ENCODE measurements at places on chromosomes 3 and 15.

DNA sequence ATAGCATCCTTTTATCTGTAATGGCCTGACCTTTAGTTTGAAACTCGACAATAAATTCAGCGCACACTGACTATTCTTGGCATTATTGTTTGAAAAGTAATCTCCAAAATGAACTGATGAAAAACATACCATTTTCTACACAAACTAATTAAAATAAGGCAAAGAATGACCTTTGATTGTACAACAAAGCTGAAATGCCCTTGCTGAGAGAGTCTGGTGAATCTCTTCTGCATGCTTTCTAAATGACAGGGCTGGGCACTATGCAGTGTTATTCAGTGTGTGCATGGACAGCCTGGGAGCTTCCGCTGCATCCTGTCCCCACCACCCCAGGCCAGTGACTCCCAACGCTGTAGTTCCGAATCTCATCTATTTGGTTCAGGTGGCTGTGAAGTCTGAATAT lies 530.8 kb downstream of the FOXP1 start:
- DNase-seq = no peak

- peak; percentile 5 for DNase-seq
Observed at GRCh38 chr15:79431636-79432344, at the start of gene MINAR1. Gene MINAR1, plus strand, starts transcription at chr15:79432336. Its CDS starts 23,812 bp downstream, at chr15:79456148.

DNA sequence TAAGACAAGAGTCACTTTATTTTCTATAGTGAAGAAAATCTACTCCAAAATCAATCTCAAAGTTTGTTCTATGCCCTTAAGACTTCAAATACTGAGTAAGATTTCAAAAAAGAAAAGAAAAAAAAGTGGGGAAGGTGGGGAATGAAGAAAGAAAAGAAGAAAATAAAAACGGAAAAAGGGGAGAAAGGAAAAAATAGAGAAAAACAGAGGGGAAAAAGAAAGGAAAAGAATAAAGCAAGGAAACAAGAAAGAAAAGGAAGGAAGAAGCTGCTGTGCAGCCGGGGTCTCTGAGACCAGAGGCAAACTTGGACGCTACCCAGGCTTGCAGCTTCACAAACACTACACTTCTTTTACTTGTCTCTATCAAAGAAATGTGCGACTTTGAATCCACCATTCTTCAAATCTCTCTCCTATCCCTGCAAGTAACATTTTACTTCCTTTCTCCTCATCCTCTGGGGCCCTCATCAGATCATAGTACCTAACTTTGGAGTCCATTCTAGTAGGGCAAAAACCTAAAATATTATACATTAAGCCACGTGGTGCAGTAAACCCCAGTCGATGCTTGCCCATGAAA lies 279.8 kb downstream of the FOXP1 start:
- no peak for DNase-seq

DNA sequence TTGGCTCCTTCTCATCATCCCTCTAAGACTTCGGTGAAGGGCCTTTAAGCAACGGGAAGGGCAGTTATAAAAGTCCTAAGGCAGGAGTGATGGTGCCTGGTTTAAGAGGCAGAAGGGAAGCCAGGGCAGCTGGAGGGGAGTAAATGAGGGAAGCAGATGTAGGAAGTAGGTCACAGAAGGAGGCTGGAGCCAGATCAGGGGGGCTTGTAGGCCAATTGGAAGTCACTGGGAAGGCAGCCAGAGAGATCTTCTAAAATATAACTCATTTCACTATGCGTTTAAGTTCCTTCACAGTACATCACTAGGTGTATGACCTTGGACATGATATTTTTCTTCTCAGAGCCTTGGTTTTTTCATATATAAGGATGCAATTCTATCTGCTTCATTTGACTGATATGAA lies 94.7 kb downstream of the MYH15 start:
- no peak for DNase-seq

- DNase-seq = no peak
Observed at GRCh38 chr3:114557791-114558190, 264.0 kb downstream of the TIGIT start.

- no peak for DNase-seq
Observed at GRCh38 chr3:188034989-188035388, 119.0 kb upstream of the LPP start.

DNA sequence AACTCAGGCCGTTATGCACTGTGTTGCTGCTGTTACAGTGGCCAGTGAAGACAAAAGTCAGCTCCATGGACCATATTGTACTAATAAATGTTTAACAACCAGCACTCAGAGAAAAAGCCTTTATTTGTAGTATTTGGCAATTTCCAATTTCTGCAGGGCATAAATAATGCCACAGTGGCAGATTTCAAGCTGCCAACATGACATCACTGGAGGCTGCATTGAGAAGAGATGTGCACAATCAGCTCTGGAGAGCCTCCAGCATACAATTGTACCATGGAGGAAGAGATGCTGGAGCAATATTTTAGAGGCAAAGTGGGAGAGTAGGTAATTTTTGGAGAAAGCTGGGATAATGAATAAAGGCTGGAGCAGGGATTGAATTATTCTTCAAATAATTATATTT lies 9.7 kb upstream of the ALCAM start:
- DNase-seq = no peak

- peak; percentile 18 for DNase-seq
Observed at GRCh38 chr3:13884851-13885703, 5.2 kb upstream of the WNT7A start.

DNA sequence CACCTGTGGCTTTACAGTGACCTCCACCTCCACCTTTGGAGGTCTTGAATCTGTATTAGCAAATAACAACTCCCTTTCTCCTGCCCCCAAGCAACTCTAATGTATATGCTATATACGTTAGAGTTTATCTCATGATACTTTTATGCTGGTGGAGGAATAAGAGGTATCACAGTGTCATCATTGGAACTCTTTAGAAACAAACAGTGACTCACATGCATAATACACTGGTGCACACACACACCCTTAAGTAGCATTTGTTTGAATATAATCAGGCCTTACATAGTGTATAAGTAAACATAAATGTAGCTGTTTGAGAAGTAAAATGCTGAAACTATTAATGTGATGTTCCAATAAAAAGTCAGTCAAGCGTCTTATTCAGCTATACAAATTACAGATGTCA lies 280.2 kb upstream of the C2CD4B start:
- DNase-seq = no peak

- no peak for DNase-seq
Observed at GRCh38 chr3:81470524-81471278, 290.7 kb downstream of the GBE1 start.

DNA sequence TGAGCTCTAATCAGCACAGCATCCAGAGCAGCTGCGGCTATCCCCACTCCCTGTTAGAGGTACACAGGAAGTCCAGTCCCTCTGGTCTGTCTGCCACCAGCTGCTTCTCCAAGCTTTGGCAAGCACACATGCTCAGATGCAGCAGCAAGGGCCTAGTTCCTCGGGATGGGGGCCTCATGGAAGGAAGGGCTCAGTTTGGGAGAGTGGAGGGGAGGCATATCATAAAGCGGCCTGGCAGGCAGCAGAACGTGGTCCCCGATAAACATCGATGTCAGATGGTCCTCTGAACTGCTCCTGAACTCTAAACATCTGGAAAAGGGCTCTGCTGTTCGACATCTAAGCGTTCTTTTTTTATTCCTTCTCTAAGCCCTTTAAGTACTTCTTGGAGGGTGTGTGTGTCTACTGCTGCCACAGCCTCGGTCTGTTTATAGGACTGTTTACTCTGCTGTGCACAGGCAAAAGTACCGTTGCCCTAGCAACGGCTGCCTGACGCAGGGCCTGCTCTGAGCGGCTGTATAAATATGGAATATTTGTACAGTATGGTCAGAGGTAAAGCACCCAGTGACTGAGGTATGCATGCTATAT lies 74.6 kb downstream of the PRICKLE2 start:
- no peak for DNase-seq

DNA sequence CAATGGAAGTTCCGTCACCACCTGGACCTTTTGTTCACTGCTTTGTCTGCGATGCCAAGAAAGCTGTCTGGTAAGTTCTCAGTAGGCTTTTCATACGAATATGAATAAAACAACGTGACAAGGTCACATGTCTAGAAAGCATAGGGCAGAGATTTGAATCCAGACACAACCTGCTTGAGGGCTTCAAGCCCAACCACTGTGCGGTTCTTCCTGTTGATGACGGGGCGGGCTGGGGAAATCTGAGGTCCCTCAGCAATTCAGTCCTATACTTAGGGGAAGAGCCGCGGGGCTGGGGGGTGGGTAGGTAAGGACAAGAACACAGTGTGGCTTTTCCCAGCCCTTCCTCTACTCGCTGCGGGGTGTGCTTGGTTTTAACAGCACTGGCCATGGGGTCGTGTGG lies 32.4 kb upstream of the SMAD3 start:
- DNase-seq = no peak

All from stimulated activated naive B cell treated with anti-CD40 and anti-IgM and Interleukin-4, amounts not matched to agents 10 μg/mL and 1 μg/mL and 100 μg/mL, for 72 hours (primary cell).